ENCODE measurements at places on chromosomes 2 and 18. TPM values are rescaled to one million over a fixed set of nuclear protein-coding genes. Genes with fewer than 3 reads are reported as not detected.
A peak's percentile ranks its signal among the peaks of the same experiment; 100 is the strongest.

The ALPG gene
- not detected for total RNA-seq

The IMPA2 gene
- 6.1 TPM for total RNA-seq

The ZNF521 gene
- 8.4 TPM for total RNA-seq

- DNase-seq: no peak
Observed at GRCh38 chr2:108916122-108916795, 72.8 kb downstream of the EDAR start.

- DNase-seq: no peak
Observed at GRCh38 chr2:56474412-56475158, 290.8 kb downstream of the CCDC85A start.

DNA sequence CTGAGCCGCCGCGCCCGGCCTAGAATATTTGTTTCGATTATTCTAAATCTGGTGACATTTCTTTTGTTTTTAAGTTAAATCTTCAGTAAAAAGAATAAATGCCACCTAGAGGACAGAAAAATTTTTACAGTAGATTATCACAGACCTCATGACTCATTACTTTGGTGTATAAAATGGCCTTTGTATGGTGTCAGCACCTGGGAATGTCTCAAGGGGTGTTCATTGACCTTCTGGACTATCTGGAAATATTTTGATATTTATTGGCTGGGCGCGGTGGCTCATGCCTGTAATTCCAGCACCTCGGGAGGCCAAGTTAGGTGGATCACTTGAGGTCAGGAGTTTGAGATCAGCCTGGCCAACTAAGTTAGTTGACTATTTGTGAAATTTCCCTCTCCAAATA lies 30.3 kb upstream of the SLC30A6 start:
- DNase-seq: no peak

- no peak for DNase-seq
Observed at GRCh38 chr2:69966496-69966895, 5.1 kb upstream of the ASPRV1 start.

The COL6A3 gene
- 23.9 TPM for total RNA-seq

DNA sequence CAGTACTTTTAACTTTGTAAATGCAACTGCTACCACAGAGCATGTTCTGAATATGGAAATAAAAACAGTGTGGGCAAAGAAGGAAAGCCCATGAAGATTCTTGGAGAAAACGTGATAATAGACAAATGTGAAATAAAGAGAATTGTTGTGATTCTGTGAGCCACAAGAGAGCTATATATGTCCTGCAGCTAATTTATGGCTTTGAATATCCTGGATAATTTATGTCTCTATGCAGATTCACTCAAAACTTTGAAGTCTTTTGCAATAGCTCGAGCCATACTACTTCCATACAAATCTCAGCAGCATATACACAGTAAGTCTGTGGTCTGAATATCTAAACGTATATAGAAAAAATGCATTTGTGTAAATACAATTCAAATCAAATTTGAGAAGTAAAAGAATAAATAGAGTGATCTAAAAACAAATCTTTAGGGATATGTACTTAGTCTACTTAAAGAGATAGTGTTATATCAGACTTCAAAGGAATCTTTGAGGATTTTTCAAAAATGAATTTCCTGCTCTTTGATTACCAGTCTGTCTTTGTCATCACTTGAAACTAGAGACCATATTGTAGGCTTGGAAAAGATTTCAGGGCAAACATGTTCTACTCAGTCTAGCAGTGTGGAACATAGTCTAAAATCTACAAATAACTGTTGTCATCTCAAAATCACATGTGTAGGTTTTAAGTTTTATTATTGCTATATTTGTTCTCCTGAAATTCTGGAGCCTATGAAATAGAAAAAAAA lies 107.1 kb downstream of the CSRNP3 start:
- no peak for DNase-seq

GRCh38 chr18:11497585-11497984 lies 111.8 kb upstream of the SLC35G4 start:
- no peak for DNase-seq

DNA sequence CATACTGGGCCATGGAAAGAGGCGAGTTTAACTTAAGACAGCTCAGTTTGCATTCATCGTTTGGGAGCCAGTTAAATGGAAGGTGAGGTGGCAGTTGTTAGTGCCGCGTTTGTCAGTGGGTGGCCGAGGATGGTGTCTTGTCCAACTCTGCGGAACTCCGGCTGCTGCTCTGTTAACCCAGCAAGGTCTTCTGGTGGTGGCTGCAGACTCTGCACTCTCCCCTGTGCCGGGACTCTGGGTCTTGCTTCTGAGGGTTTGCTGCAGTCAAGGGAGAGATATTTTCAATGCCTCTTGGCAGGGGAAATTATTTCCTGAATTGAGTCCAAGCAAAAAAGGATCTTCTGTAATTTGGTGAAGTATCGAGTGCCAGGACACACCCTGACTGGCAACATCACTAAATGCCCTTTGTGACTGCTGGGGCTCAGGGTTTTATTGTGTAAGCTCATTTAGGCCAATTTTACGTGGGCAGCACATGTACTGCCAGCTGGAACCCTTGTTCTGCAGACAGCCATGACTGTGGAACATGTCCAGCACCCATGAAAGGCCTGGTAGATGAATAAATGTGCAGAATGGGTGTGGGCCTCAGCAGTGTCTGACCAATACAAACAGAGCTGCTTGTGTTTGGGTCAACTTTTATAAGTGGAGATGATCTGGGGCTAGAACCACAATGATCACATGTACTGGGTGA lies 58.1 kb downstream of the IL1R2 start:
- peak; percentile 14 for DNase-seq

- no peak for DNase-seq
Observed at GRCh38 chr18:43396266-43396665, 119.0 kb upstream of the SYT4 start.

The DLX1 gene
- 21.4 TPM for total RNA-seq

The PUS10 gene
- 8.3 TPM for total RNA-seq

DNA sequence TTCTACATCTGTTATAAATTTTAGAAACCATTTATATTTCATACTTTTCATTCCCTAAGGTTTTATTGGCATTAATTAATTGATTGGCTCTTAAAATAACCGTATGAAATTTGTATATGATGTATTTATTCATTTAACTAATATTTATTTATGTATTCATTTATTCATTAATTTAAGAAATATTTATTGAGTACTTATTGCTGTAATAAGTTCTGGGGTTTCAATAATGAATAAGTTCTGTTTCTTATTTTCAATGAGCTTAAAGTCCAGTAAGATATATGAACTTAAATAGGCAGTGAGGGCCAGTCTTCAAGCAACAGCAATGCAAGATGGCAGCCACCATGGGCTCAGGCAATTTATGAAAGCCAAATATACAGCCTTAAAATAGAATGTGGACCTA lies 17.9 kb downstream of the CDK15 start:
- DNase-seq: no peak

DNA sequence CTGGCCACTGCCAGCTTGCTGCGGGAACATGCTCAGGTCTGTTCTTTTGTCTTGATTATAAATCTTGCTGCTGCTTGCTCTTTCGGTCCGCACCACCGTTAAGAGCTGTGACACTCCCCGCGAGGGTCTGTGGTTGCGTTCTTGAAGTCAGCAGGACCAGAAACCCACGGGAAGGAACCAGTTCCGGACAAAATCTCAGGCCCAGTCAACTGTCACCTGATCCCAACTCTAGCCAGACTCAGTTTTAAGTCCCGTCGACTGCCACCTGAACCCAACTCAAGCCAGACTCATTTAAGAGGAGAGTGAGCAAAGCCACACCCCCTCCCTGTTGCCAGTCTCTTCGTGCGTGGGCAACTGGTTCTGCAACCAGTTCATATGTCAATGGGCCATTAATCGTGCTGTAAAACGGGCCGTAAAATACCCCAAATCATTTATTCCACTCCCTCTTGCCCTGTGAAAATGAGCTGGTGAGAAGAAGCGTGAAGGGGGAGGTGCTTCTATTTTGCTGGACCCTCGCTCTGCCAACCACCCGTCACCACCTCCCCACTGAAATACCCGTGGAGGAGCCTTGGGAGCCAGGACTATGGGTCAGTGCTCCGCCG lies 224.3 kb downstream of the NDUFA10 start:
- no peak for DNase-seq

The MDH1B gene
- 2.5 TPM for total RNA-seq

DNA sequence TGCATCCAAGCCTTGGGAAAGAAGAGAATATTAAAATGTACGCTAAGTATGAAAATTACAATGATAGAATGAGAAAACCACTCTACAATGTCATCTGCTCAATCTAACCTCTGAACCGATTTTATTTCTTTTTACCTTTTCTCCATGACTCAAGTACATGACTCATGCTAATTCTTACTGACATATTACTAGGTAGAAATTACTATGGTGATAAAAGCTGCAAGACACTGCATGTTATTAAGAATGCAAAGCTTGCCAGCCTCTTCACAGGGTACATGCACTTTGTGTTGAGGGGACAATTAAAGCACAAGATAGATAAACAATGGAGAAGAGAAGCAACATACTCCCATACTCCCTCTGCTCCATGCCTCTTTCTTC lies 20.7 kb downstream of the SFT2D3 start:
- DNase-seq: no peak

The NPHP1 gene
- total RNA-seq: 4.4 TPM

GRCh38 chr2:33904801-33905200 lies 305.7 kb upstream of the FAM98A start:
- DNase-seq: no peak

DNA sequence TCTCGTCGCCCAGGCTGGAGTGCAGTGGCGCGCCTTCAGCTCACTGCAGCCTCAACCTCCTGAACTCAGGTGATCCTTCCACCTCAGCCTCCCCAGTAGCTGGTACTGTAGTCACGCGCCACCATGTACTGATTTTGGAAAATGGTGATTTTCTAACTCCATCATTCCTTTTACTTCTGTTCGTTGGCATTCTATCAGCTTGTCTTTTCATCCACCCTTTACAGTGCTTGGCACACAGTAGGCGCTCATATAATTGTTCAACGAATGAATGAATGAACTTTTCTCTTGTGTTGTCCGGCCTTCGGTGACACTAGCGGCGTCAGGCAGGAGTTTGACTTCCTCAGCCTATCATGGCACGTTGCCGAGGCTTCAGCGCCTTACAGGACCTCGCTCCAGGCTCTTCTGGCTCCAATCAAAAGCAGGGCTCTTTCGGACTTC lies 373 bp upstream of the MTHFD2 start:
- DNase-seq: no peak

- DNase-seq: no peak
Observed at GRCh38 chr2:177235855-177236437, 23.4 kb downstream of the HNRNPA3 start.

- no peak for DNase-seq
Observed at GRCh38 chr2:111052621-111053020, 68.1 kb upstream of the BCL2L11 start.

GRCh38 chr2:171874963-171875362 lies 19.1 kb downstream of the SLC25A12 start:
- no peak for DNase-seq

The KLF7 gene
- 69.7 TPM for total RNA-seq

The CCDC102B gene
- total RNA-seq: 20.1 TPM
